ENCODE measurements at places on chromosomes 1 and 21.

GRCh38 chr1:235893840-235894239, 27.1 kb upstream of the LYST start:
- no peak for DNase-seq

DNA sequence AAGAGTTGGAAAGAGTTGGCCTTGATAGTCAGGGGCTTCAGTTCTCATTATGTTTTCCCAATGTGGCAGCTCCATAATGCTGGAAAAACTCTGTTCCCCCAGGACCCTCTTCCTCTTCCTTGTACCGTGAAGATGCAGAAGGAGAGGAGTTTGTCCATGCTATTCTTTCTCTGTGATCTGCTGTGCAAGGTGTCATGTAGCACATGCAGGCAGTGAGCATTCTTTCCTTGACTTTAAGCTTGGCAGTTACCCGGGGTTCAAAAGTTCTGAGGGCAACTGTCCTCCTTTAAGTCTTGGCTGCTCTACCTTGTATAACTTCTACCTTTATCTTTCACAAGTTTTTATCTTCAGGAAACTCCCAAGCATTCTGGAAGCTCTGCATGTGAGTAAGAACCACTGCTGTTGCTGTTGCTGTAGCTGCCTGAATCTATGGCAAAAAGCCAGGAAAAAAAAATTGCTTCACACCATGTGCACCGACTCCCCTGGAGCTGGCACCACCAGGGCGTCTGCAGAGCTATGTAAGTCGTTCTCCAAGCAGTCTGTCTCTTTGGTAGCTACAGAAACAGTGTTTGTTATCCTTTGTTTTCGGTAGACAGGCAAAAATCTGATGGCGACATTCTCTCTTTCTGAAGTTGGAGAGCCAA, 42.7 kb upstream of the SLC16A1 start:
- no peak for DNase-seq

GRCh38 chr1:2425892-2426291, 13.5 kb upstream of the PEX10 start:
- DNase-seq = no peak

DNA sequence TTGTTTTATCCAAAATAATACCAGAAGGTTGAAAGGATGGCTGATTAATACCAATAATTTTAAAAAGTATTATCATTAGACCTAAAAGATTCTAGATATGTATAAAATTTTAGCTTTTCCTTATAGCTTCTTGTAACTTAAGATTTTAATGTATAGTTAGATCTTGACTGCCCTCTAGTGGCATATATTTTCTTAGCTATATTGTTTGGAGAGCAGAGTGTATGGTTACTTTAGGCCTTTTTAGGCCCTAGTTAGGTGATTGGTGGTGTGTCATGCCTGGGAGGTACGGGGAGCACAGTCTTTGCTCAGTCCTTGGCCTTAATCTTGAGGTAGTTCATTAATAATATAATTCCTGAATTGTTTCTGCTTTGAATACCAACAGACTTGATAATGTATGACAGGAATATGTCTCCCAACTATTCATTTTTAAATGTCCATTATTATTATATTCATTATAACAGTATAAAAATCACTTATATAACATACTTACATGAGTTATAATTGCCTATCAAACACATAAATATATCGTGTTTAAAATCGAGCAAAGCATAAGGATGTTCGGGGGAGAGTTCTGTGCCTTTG, 328.4 kb downstream of the ZP4 start:
- no peak for DNase-seq

DNA sequence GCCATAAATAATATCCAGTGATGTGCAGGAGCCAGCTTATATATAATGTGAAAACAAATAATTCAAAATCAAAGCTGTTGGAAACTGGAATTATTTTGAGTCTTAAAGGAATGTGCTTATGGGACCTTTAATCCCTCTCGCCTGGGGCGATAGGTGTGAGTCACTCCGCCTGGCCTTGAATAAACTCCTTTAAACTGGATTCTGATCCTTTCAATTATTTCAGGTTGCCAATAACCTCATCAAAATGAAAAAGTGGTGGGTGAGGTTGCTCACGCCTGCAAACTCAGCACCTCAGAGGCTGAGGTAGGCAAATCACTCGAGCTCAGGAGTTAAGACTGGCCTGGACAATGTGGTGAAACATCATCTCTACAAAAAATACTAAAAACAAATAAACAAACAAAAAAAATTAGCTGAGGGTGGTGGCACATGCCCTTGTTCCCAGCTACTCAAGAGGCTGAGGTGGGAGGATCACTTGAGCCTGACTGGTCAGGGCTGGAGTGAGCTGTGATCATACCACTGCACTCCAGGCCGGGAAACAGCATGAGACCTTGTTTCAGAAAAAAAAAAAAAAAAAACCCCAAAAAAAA, 11.4 kb upstream of the SLC2A5 start:
- no peak for DNase-seq

DNA sequence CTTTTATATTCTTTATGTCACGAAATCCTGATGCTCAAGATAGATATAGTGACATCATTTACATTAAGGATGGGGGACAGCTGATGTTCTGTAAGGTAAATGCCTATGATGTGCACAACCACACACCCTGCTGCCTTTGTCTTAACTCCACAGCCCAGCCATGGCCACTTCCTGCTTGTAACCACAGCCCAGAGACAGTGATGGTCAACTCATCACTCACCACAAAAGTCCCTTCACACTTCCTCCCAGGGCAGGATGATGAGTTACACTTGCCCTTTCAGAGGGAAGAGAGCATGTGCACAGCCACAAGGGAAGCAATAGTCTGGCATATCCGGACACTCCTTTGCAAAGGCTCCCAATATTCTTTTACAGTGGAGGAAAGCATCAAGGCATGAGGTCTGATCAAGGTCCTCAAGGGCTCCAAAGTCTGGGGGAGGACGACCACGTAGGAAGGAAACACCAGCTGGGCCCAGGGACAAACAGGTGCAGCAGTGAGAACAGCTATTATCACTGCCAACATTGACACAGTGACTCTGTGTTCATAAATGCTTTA, 53.8 kb downstream of the PLPP3 start:
- no peak for DNase-seq

DNA sequence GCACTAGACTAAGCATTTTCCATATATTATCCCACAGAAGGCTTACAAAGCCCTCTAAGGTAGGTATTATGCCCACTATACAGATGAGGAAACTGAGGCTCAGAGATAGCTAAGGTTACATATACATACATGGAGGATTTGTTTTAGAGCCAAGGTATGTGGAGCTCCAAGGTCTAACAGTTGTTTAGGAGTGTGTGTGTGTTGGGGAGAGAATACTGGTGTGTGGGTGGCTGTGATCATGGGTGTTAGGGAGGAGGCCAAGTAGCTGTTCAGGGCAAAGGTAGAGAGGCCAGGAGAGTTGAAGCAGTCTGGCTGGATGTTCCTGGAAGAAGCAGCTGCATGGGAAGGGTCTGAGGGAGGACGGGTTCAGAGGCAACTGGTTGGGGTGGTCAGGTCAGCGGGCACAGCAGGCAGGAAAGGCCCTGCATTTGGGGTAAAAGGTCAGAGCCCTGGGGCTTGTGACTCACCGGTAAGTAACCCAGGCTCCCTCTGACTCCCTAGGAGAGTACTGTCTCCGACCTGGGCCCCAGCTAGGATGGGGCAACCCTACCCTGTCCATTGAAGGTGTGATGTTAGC, 5.1 kb upstream of the LDLRAP1 start:
- DNase-seq = no peak

GRCh38 chr1:241666419-241666818, 14.3 kb downstream of the WDR64 start:
- DNase-seq = no peak

DNA sequence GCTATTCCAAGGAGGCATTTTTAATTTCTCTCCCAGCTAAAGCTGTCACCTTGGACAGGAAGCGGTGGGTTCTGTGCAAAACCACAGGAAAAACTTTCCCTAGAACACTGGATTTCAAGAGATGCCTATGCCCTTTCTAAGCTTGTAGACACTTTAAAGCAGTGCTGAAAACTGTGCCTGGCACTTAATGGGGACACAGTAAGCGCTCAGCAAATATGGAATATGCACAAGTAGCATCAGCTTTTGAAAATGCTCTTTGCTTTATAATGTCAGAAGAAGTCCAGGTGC, 50.9 kb upstream of the TARBP1 start:
- no peak for DNase-seq

GRCh38 chr1:64163970-64164369, 39.5 kb upstream of the UBE2U start:
- DNase-seq = no peak

DNA sequence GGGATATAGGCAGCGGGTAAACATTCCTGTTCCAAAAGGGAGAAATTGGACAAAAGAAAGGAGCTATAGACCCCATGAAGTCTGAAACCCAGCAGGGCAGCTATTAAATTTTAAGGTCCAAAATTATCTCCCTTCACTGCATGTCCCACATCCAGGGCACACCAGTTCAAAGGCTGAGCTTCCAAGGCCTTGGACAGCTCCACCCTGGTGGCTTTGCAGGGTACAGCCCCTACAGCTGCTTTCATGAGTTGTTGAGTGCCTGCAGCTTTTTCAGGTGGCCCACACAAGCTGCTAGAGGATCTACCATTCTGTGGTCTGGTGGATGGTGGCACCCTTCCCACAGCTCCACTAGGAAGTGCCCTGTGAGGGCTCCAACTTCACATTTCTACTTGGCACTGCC, 662.5 kb upstream of the PKN2 start:
- no peak for DNase-seq

- peak; percentile 32 for DNase-seq
Measured at GRCh38 chr1:40183055-40183710, 22.0 kb downstream of the RLF start.

- no peak for DNase-seq
Measured at GRCh38 chr1:156794506-156795373, 21.9 kb downstream of the SH2D2A start.

GRCh38 chr1:224851210-224851847, 78.1 kb upstream of the DNAH14 start:
- peak; percentile 50 for DNase-seq

- DNase-seq = no peak
Measured at GRCh38 chr1:109481646-109482045, 2.1 kb upstream of the ATXN7L2 start.

GRCh38 chr21:31538816-31539215, 120.7 kb upstream of the SOD1 start:
- no peak for DNase-seq

- no peak for DNase-seq
Measured at GRCh38 chr1:47399138-47399845, 16.8 kb upstream of the FOXE3 start.

DNA sequence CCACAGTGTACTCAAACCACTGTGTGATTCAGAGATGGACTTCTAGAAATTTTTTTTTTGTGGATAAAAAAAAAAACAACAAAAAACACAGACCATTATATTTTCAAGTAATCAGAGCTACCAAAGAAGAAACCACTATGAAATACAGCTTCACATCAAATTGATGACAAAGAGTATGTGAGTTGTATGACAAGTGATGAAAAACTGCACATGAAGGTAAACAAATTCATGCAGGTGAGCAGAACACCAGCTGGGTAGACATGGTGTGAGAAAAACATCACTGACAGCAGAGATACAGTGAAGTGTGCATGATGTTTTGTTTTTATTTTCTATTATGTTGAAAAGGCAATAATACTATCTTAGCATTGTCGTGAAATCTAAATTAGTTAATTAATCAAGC, 8.0 kb upstream of the PTPRC start:
- DNase-seq = no peak

DNA sequence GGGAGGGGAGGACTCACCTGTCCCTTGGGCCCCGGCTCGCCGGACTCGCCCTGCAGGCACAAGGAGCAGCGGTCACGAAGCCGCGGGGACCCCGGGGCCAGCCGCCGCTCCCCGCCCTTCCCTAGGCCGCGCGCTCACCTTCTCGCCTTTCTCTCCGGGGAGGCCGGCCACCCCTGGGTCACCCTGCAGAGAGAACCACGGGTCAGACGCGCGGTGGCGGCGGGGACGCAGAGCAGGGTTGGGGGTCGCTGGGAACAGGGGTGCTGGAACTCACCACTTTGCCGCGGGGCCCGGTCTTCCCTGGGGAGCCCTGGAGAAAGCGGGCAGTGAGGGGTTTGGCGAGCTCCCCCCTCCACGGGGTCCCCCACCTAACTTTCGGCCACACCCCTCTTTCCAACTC, 13.3 kb downstream of the COL9A2 start:
- no peak for DNase-seq

GRCh38 chr1:3814771-3815561, 18.7 kb upstream of the LRRC47 start:
- no peak for DNase-seq

GRCh38 chr1:237730826-237731350, 159.8 kb downstream of the ZP4 start:
- no peak for DNase-seq

DNA sequence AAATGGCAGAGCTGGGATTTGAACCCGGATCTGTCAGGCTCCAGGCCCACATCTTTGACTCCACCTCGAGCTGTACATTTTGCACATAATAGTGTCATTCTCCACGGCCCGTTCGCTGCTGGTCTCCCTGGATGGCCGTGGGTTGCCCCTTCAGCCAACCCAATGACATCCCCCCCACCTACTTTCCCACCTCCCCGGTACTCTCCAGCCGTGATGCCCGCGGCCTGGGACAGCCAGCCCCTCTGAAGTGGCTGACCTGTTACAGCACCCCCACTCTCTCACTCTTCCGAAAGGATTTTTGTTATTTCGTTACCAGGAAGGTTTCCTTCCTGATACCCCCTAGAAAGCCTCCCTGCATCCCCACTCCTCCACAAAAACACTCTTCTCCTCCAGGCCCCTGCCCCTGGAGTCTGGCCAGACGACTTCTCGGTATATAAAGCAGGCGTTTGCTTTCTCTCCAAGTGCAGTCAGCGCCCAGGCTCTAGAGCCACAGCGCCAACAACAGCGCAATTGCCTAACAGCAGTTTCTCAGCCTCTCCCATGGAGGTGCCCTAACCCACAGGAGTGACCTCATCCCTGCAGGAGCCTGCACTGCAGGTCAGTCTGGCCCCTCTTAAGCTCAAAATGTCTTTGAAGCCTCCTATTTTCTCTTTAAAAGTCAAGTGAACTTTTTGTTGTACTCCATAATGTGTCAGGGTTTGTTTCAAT, 14.5 kb upstream of the GJB5 start:
- no peak for DNase-seq

GRCh38 chr1:27132624-27133023, 22.3 kb downstream of the SLC9A1 start:
- no peak for DNase-seq

DNA sequence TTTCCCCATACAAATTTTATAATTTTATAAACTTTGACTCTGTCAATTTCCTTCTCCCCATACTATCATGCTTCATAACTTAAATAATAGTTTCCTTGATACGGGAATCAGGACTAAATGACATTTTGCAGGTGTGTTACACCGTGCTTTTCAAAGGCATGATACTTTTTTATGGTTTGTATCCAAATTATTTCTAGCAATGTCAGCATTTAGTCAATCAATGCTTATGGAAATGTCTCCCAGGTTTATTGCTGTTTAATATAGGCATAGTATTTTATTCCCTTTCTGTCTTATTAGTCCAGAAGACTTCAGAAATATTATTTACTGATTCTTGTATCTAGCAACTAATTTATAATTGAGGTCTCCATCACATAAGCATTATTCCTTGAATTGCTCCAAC, 23.4 kb downstream of the DRAM2 start:
- DNase-seq = no peak

GRCh38 chr1:205190845-205191577, 20.5 kb downstream of the DSTYK start:
- no peak for DNase-seq

- no peak for DNase-seq
Measured at GRCh38 chr21:33069243-33069642, 698 bp upstream of the OLIG1 start.

GRCh38 chr1:244598611-244599010, 54.3 kb upstream of the DESI2 start:
- no peak for DNase-seq

GRCh38 chr1:110482662-110483307, 31.8 kb downstream of the PROK1 start:
- no peak for DNase-seq
